ENCODE measurements at places on chromosomes 5 and 9.

DNA sequence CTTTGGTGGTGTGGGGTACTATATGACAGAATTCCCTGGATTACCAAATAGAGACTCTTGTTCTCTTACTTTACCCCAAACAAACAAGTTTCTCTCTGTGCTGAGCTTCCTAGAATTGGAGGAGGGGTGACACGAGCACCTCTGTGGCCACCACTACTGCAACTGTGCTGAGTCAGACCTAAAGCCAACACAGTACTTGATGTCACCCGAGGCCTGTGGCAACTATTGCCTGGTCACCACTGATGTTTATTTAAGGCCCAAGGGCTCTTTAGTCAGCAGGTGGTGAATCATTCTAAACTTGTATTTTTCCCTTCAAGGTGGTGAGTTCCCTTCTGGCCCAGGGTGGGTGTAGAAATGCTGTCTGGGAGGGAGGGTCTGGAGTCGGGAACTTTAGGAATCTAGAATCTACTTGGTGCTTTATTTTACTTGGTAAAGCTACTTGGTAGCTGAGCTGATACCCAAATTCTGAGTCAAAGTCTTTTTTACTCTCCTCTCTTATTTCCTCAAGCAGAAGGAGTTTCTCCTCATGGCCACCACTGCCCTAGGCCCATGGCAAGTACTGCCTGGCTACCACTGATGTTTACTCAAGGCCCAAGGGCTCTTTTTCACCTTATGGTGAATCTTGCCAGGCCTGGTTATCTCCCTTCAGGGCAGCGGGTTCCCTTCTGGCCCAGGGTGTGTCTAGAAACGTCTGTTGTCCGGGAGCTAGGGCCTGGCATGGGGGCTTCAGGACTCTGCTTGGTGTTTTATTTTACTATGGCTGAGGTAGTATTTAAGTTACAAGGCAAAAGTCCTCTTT lies 9.8 kb downstream of the LURAP1L start:
- DNase-seq, result no peak

GRCh38 chr5:40853632-40854192 lies 12.5 kb downstream of the CARD6 start:
- DNase-seq, result no peak

- DNase-seq, result peak; percentile 37
These were observed 42.4 kb downstream of the PAX5 start for GRCh38 chr9:36991516-36992134.

DNA sequence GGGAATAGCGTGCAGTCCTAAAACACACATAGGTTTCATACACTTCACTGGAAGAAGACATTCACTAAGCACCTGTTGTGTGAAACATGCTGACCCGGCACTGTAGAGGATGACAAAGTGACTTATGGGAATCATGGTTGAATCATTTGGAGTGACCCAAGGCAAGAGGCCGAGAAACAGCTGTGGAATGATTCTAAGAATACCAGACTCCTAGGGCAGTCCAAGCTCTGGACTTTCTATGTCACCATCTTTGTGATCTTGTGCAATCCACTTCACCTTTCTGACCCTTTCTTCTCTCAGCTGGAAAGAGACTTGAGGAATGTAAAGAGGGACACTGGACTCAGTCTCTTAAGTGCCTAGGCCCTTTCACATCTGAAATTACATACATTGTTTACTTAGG lies 13.1 kb downstream of the MSANTD3 start:
- no peak for DNase-seq

DNA sequence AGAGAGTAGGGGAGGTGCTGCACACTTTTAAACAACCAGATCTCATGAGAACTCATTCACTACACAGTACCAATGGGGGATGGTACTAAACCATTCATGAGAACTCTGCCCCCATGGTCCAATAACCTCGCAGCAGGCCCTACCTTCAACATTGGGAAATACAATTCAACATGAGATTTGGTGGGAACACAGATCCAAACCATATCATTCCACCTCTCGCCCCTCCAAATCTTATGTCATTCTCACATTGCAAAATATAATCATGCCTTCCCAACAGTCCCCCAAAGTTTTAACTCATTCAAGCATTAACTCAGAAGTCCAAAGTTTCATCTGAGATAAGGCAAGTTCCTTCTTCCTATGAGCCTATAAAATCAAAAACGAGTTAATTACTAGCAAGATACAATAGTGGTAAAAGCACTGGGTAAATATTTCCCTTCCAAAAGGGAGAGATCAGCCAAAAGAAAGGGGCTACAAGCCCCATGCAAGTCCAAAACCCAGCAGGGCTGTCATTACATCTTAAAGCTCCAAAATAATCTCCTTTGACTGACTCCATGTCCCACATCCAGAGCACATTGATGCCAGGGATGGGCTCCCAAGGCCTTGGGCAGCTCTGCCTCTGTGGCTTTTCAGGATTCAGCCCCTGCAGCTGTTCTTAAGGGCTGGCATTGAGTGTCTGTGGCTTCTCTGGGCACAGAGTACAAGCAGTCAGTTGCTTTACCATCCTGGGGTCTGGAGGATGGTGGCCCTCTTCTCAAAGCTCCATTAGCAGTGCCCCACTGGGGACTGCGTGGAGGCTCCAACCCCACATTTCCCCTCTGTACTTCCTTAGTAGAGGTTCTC lies 8.3 kb downstream of the GPR150 start:
- no peak for DNase-seq

GRCh38 chr9:76873056-76873792 lies 32.7 kb downstream of the PRUNE2 start:
- DNase-seq, result no peak

- DNase-seq, result no peak
These were observed 31.8 kb downstream of the FAXDC2 start for GRCh38 chr5:154818471-154819116.

Measured in stimulated activated CD4-positive, alpha-beta T cell treated with anti-CD3 and anti-CD28 coated beads, Interleukin-4, amount 100 ng/mL, for 1 hour (primary cell).